ENCODE measurements at places on chromosomes 7 and 10.

- no peak for DNase-seq
These were observed 21.7 kb upstream of the SLC29A3 start for GRCh38 chr10:71297343-71297742.

GRCh38 chr10:75400771-75401568 lies 594 bp downstream of the ZNF503 start:
- DNase-seq = peak; percentile 25

DNA sequence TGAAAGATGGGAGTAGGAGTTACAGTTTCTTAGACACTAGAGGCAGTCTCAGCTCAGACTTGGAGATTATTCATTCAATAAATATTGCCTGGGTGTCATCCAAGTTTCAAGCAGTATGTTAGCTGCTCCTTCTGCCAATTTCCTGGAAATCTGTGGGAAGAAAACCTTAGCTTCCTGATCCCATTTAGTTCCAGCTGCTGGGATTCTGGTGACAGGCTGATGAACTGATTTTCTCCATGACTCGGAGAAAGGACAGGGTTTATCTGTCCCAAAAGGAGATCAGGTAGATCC lies 95.8 kb downstream of the CLEC2L start:
- DNase-seq = no peak

DNA sequence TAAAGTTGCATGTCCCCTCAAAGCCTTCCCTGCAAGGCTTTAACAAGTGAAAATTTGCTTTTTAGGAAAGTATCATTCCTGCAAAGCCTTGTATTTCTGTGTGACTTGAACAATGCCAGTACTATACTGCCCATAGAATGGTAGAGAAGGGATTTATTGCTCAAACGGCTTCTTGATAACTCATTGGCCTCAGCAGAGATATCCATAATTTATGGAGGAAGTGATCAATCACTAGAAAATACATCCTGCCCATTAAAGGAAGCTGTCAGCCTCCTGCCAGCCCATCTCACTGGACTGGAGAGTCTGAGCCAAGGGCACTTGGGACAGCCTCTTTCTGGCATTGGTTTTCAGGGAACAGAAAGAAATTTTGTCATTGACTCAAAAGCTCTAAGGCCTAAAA lies 152.6 kb downstream of the XPNPEP1 start:
- no peak for DNase-seq

DNA sequence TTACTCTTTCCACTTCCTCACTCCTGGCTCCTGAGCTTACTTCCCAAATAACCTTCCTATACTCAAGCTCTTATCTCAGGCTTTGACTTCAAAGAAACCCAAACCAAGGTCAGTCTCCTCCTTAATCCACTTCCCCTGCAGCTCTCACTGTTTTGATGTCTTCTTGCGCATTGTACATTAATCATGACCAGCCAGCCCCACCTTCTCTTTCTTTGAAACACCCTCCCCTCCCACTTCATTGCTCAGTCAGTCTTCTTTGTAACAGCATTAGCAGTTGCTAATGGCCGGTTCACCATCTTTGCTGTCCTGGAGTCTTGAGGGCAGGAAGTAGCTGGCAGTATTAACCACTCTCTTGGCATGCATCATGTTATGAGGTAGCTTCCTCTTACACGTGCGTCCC lies 57.9 kb upstream of the CHCHD3 start:
- no peak for DNase-seq
